Inflammatory macrophage (primary cell): ENCODE measurements at places on chromosomes 7 and 10.

- DNase-seq, result no peak
Measured at GRCh38 chr10:77983384-77984341, 45.7 kb downstream of the POLR3A start.

DNA sequence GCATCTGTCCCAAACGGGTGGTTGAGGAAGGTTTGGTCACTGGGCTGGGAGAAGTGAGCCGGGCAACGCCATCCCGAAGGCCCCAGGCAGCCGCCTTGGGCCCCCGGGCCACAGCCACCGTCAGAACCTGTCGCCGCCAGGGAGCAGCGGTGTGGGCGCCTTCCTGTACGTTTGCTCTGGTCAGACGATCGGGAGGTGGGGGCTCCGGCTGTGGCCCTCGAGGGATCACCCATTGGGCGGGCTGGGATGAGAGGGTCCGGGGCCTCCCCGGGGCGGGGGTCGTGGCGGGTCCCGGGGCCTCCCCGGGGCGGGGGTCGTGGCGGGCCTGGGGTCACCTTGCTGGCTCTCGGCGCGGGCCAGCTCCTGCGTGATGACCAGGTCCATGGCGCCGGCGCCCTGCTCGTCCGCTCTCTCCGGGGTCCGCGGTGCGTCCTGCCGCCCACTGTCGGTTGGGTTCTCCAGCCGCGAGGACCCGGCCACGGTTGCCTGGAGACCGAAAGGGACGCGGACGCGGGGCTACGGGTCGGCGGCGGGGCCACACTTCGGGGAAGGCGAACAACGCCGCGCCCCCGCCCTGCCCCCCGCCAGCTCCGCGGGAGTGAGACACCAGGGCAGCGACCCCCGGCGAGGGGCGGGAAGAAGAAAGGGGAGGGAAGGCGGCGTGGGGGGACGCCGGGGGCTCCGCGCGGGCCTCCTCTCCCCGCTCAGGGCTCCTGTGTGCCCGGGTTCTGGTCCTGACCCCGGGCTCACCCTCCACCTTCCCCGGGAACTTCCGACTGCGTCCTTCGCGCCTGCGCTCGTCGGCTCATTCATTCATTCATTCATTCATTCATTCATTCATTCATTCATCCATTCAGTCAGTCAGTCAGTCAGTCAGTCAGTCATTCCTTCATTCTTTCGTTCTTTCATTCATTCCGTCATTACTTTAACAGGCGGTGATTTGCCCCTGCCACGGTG lies at the start of gene CFAP46:
CFAP46 (minus strand) TSS at position 470 of the 957 bp plus-strand sequence; CDS start at position 384, 86 bp downstream.
- no peak for DNase-seq

DNA sequence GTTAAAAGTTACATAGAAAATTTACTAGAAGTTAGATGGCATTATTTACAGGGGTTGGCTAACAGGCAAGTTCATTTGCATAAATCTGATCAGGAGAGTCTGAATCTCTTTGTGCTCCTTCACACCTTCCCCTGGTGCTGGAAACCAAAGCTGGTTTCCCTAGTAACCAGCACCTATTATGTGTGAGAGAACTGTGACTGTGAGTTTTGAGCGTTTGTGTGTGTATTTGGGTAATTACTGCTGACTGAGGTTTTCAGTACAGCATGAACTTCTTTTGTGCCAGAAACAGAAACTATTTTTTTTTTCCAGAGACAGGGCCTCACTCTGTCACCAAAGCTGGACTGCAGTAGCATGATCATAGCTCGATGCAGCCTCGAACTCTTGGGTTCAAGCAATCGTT lies 10.3 kb upstream of the IFIT1B start:
- no peak for DNase-seq

DNA sequence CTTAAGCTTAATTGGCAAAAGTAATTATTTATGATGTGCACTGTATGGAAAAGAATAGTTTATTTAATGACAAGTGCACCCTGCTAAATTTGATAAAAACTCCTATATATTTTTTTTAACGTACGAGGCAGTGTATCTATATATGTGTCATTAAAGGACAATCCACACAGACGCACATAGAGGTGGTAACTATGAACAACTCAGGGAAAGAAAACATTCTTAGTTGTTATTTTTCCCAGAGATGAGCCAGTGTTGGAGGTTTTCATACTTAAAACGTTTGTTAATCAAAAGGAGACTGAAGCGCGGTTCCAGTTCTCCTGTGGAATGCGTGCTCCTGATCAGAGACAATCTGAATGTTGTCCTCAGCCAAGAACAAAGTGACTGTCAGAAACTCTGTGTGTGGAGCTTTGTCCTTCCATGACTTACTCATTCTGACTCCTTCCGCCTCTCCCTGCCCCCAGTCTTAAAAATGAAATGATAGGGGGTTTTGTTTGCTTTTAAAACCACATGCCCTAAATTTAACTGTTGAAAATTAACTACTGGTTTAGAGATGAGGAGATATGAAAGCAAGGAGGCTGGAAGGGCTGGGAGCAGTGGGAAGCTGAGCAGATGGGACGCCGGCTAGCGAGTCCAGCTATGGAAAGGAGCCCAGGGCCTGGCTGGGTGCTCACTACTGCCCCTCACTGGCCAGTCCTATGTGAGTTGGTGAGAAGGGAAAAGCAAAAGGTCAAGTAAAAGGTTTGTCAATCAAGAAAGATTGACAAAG lies 99.6 kb downstream of the SVIL start:
- no peak for DNase-seq

DNA sequence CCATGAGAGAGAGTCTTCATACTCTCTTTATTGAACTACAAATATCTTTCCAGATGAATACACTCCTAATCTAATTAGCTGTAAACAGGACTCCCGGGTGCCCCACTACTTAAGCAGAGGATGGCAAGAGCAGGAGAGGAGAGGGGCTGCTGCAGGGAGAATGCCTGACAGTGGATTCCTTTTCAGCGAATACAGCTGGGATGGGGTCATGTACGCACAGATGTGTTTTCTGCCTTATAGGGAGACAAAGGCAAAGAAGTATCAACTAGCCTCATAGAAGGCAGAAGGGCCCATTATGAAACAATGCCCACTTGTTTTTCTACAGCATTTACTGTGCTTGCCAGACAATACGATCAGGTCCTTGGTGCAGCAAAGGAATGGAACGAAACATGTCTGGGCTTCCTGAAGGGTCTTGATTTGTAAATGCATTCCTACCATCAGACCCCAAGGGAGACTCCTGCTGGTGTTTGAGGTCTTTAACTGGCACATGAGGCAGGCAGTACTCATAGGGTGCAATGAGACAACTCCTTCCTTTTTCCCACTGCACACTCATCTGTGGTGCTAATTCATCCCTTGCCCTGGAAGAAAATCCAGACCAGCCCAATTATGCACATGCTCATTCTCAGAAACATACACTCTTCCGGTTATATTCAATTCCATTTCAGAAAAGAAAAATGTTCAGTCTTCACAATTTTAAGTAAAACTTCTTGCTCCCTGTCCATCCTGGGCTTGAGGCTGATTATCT lies 117.1 kb downstream of the AOAH start:
- DNase-seq, result no peak

DNA sequence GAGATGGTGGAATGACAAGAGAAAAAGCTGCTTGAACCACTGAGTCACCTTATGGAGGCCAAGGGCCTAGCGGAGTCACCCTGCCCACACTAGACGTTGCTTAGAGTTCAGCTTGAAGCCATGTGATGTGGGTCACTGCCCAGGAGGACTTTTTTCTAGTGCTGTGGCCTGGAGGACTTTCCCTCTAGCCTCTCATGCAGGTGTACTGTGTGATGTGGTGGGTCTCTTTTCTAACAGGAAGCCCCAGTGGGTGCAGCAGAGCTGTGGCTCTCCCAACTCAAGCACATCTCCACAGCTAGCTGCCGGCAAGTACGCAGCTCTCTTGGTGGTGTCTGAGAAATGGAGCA lies 13.6 kb downstream of the POR start:
- no peak for DNase-seq

DNA sequence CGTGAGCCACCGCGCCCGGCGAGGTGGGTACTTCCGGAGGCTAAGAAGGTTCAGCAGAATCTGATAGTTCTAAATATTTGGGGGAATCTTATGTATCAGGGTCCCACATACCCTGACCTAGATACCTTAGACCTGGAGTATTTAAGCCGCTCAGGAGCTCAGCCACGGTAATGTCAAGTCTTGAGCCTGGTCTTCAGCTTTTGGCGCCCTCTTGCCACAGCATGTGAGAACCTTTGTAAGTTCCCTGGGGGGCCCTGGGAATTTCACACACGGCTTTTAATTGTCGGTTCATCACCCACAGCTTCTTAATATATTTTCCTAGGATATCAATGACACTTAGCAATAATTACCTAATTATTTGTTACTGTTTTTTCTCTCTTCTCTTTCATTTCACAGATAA lies 324.3 kb upstream of the GALNT17 start:
- DNase-seq, result no peak

DNA sequence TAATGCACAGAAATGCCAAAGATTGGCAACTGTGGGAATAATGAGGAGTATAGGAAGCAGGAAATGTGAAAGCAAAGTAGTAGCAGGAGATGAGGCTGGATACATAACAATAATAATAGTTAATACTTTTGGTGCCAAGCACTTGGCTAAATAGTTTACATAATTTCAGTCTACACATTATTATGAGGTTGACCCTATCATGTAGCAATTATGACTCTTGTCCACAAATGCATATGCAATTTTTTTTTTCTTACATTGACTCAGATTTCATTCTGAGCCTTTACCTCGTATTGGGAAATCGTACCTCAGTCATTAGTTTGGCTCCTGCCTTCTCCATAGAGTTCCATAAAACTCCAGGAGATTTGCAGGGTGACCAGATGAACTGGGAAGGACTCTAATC lies 219.9 kb downstream of the SUGCT start:
- no peak for DNase-seq

- DNase-seq, result no peak
Measured at GRCh38 chr10:34960983-34961382, 129.2 kb downstream of the CUL2 start.

GRCh38 chr10:6978187-6978627 lies 398.1 kb upstream of the PRKCQ start:
- DNase-seq, result no peak

DNA sequence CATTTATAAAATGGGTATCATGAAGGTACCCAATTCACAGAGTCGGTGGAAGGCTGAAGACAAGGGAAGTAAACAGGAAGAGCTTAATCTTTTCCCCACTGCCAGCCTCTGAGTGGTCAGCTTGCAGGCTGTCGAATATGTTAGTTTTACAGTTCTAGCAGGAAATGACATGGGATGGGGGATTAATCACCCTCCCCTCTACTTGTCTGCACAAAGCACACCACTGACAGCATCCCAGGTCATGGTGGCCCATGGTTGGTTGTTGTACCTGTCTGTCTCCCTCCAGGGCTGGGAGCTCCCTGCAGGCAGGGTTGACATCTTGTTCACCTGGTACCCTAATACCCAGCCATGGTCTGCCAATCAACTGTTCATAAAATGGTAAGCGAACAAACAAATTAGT lies 55.6 kb downstream of the GRB10 start:
- no peak for DNase-seq

- DNase-seq, result no peak
Measured at GRCh38 chr10:100020886-100021253, 11.1 kb upstream of the DNMBP start.

DNA sequence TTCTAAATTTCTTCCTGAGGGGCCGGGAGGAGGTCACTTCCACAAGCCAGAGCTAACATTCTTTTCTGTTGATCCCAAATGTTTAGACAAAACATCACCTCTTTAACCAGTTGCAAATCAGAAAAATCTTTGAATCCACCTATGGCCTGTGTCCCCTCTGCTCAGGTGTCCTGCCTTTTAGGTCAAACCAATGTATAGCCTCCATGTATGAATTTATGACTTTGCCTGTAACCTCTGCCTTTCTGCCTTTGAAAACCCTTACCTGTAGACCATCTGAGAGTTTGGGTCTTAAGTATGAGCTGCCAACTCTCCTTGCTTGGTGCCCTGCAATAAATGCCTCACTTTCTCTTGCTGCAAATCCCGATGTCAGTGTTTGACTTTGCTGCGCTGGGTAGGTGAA lies 44.1 kb upstream of the MSRB2 start:
- no peak for DNase-seq
